ENCODE measurements at places on chromosomes 1 and 21.

DNA sequence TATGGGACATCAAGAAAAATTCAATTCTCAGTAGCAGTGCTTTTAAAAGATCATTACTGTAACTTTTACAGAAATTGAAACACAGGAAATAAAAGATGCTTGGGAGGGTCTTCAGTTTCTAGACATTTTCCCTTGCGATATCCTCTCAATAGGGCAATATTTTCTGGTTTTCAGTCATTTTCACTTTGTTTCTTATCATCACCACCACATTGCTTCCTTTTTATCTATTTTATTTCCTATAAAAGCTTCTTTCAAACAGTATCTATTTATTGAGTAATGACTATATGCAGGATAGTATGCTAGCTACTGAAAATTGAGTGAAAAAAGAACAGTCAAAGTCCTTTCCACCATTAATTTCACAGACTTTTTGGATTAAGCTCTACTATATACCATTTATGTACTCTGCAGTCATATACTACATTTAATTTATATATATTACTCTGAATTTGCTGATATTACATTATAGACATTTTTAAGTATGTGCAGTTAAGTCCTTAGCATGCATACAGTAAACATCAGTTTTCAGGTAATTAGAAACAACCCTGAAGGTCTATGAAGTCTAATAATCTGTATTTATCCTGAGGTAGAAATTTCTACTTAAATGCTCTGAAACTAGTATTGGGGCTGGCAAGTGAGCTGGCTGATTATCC, 18.7 kb downstream of the TRMT1L start:
- no peak for DNase-seq

- DNase-seq: no peak
Observed at GRCh38 chr1:46246548-46247435, 771 bp upstream of the RAD54L start.

DNA sequence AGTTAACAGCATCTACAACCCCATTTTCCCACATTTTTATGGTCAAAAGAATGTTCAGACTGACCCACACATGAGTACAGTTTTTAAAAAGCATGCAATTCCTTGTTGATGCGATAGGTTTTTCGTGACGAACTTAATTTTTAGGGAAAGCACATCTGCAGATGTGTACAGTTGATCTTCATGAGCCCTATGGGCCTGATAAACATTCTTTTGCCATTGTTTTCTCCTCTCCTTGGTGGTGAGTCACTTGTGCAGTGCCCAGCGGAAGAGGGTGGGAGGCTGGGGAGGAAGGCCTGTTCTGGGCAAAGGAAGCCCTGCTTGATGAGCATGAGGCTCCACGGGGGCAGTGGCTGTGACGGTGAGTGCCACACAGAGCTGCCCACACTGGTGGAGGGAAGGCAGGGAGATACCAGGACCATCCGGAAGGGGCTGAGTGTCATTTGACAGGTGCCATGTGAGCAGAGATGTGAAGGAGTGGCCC, 5.3 kb downstream of the ARF1 start:
- no peak for DNase-seq

DNA sequence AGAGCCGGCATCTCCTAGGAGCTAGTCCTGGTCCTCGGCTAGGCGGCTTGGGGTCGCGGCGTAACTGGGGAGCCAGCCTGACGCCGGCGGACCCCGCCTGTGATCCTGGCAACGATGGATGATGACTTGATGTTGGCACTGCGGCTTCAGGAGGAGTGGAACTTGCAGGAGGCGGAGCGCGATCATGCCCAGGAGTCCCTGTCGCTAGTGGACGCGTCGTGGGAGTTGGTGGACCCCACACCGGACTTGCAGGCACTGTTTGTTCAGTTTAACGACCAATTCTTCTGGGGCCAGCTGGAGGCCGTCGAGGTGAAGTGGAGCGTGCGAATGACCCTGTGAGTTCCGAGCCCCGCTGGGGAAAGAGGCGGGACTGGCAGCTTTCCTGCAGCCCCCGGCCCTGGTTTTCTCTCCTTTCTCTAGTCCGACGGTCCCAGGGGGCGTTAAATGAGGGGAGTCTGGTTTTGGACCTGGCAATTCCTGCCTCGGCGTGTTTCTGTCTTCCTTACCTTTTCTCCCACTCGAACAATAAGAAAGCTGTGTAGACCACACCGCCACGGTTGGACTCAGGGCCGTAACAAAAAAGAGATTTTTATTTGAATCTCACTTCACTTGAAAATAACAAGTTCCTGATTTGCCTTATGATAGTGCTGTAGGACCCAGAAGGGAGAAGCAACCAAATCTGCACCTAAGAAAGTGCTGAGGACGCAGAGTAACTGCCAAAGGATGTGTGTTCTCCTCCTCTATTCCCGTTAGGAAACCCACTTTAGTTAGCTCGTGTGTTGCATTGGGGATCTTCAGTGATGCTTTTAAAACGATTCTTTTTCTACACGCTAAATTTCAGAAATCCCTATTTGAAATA, at the start of gene SPRTN:
TSS of gene SPRTN (plus strand) at position 24 of the 859 bp plus-strand sequence. CDS start at position 115, 91 bp downstream.
- no peak for DNase-seq

GRCh38 chr1:76227621-76228020, 153.1 kb downstream of the ST6GALNAC3 start:
- no peak for DNase-seq

- DNase-seq: peak; percentile 36
Observed at GRCh38 chr21:43611598-43612369, 47.5 kb downstream of the HSF2BP start.

DNA sequence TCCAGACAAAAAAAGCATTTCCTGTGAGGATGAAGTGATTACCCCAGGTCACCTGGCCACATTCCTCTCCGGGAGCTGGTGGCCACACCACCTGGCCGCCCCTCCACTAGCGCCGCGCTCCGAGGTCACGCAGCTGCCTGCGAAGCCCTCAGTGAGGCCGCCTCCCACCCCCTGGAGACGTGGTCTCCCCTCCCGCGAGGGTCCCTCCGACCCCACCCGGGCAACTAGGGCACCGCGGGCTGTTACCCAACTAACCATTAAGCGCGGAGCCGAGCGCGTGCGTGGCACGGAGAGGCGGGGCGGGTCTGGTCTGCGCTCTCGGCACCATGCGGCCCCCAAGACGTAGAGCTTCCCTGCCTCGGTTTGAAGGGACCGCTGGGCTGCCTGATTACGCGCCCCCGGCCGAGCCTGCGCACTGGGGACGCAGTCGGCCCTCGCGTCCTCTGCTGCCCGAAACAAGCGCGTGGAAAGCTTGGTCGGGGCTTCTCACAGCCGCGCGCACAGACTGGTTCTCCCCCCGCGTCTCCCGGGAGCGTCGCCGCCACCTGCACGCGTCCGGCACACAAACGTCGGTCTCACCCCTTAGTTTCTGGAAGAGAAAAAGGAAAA, 106.5 kb downstream of the SLC16A1 start:
- DNase-seq: peak; percentile 75

GRCh38 chr1:16167331-16168143, 11.7 kb upstream of the EPHA2 start:
- peak; percentile 87 for DNase-seq

DNA sequence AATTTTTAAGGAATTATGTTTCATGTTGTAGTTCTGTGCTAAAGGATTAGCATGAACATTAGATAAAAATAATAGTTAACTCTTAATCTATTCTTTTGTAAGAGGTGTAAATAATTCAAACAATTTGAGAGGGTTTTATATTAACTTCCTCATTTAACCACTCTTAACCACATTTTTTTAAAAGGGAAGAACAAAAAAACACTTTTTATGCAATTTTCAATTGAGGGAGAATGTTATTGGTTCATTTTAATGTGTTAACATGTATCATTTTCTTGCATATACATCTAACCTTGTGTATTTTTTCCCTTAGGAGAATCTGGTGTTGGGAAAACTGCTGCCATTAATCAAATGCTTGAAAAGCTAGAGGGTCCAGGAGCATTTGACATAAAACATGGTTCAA, 169.0 kb downstream of the LBR start:
- no peak for DNase-seq

DNA sequence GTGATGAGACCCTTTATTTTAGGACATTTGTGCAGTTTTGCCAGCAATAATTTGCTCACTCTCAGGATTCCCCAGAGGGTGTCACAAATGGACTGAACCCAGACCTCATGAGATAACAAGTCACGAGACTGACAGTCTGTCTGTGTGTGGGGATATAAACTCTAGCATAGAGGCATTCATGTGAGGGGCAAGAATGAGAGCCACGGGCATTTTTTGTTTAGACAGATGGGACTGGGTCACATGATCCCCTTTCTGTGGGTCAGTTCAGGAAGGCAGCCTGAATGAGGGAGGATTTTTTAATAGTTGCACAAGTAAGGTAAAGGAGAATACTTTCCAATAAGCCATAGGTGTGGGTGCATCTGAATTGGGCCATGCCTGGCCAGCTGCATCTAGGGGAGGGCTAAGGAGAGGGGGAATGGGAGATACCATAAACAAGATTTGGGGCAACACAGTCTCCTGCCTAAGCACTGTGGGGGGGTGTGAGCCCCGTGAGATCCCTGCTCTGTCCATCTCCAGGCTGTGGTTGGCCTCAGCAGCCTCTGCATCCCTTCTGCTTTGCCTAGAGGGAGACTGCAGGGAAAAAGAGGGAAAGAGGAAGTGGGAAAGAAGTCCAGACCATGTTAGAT, 66.6 kb downstream of the NAV1 start:
- DNase-seq: no peak

- DNase-seq: no peak
Observed at GRCh38 chr1:93988634-93989350, 79.6 kb upstream of the GCLM start.

GRCh38 chr1:9989773-9990172, 7.3 kb upstream of the RBP7 start:
- DNase-seq: no peak

GRCh38 chr1:79791488-79792218, 785.1 kb upstream of the ADGRL4 start:
- DNase-seq: no peak

DNA sequence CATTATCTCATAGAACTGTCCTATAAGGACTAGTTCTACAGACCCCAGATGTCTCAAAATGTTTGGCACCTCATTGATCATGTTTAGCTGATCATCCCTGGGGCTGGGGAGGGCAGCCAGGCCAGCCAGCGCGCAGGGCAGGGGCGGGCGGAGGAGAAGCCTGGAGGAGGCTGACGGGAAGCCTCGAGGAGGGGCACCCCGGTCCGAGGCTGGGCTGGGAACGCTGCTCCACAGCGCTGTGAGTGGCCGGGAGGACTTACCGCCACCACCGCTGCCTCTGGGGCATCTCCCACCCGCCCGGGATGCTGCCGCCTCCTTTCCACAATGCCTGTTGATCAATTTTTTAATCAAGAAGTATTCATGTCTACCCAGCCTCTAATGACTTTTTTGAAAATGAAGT, 159.5 kb upstream of the GREM2 start:
- DNase-seq: no peak

DNA sequence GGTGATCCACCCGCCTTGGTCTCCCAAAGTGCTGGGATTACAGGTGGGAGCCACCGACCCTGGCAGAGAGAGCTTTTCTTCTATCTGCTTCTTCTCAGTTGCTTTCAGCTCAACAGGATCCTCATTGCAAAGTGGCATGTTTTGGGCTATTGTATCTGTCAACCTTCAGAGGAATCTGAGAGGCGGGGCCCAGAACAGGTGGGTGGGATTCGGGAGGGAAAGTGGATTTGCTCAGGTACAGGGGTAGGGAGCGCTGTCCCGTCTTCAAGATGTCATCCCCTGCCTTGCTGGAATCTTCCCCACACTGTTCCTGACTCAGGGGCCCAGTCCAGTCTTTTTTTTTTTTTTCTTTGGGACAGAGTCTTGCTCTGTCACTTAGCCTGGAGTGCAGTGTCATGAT, 26.9 kb upstream of the RCC2 start:
- DNase-seq: no peak

- DNase-seq: no peak
Observed at GRCh38 chr1:94270801-94271203, 33.4 kb upstream of the ARHGAP29 start.

GRCh38 chr1:203772836-203773235, 7.9 kb downstream of the LAX1 start:
- no peak for DNase-seq

- DNase-seq: no peak
Observed at GRCh38 chr1:236069796-236070195, 4.9 kb upstream of the NID1 start.

DNA sequence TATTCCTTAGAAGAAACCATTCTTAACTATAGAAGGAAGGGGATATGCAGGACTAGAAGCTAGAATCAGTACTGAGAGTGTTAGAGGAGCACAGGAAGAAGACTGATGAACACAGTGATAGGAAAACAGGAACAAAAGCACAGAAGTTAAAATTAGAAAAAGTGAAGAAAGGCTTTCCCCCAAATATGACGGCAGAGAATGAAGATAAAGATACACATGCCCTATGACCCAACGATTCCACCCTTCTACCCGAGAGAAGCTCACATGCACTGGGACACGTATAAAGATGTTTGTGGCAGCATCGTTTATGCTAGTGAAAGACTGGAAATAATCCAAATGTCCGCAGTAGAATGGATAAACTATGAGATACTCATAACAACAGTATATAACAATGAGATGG, 74.2 kb downstream of the DTL start:
- no peak for DNase-seq

DNA sequence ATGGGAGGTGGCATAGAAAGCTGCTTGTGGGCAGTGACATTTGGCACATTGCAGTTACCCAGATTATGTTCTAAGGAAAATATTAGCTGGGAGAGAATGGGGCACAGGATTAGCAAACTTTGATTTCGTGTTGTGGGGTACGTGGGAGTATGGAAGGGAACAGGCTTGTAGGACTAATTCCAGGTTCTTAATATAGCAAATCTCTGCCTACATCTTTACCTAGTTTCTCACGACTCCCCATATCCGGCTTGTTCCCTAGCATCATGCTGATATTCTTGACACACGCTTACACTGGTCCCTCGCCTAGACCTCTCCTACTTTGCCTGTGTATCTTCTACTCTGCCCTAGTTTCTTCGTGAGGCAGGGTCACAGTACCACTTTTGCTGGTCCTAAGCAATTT, 293.9 kb upstream of the PLXNA2 start:
- no peak for DNase-seq

DNA sequence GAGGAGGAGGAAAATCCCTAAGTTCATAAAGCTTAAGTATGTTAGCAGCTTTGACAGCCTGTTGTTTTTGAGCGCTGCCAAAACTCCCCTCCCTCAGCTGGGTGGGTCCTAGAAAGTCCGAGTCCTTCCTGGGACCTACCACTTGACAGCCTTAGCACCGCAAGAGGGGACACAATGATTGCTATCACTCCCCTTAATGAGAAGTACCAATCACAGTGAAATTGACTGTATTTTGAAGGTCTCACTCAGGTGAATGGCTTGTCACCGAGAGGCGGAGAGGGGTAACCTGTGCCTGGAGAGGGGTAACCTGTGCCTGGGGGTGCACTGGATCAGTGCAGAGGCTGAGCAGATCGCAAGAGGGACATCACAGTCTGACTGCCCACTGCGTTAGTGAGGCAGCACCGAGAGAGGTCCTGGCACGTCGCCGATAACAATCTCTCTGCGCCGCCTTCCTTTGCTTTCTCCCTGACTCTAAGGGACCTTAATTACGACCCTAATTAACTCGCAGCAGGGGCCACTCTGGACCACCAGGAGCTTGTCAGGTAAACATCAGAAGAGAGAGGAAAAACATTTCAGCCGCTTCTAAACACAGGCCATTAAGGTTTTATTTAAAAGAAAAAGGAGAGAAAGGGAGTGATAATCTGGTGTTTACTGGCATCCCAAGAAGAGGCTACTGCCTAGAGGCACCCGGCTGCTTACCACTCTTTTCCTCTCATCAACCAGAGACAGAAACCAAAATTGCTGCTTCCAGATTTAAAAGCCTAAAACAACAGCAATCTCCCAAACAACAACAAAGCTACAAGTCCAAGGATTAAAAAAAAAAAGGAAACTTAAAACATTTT, 25.7 kb upstream of the KCNK1 start:
- no peak for DNase-seq

All from mesothelial cell of epicardium (in vitro differentiated cells).